Stimulated activated CD8-positive, alpha-beta memory T cell treated with anti-CD3 and anti-CD28 coated beads, Interleukin-4, amount 100 ng/mL, for 1 hour (primary cell): ENCODE measurements at places on chromosomes 3 and 15.

DNA sequence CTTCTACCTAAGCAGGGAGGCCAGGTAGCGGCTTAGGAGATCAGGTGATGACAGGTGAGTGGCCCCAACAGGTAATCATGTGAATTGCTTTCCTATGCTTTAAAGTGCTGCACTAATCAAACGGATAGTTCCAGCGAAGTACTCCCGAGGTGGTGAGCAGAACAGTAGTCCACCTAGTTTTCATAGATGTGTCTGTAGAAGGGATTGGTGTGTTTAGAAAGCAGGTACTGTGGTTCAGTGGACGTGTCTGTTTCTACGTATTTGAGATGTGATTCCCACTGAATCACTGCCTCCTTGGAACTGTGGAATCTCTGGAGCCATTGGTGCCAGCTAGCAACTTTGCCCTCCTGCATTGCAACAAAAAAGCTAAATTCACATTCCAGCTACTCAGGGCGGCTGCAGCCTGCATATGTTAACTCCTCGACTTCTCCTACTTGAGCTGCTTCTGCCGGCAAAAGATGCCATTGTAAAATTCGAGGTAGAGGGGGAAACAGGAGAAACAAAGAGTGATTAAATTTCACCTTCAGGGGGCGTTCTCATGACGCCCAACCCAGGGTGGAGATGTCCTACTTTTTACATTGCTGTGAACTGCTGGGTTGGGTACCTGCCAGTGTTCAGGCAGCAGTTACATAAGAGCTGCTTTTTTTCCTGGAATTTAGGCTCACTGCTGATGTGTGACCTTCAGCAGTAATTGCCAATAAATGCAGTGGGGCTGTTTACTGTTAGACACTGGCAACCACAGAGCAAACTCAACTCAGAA lies 227.3 kb downstream of the ITPR1 start:
- DNase-seq: no peak

GRCh38 chr3:184651904-184652303 lies 60.0 kb downstream of the MAGEF1 start:
- no peak for DNase-seq

GRCh38 chr3:14360123-14360881 lies 42.1 kb upstream of the SLC6A6 start:
- DNase-seq: no peak

DNA sequence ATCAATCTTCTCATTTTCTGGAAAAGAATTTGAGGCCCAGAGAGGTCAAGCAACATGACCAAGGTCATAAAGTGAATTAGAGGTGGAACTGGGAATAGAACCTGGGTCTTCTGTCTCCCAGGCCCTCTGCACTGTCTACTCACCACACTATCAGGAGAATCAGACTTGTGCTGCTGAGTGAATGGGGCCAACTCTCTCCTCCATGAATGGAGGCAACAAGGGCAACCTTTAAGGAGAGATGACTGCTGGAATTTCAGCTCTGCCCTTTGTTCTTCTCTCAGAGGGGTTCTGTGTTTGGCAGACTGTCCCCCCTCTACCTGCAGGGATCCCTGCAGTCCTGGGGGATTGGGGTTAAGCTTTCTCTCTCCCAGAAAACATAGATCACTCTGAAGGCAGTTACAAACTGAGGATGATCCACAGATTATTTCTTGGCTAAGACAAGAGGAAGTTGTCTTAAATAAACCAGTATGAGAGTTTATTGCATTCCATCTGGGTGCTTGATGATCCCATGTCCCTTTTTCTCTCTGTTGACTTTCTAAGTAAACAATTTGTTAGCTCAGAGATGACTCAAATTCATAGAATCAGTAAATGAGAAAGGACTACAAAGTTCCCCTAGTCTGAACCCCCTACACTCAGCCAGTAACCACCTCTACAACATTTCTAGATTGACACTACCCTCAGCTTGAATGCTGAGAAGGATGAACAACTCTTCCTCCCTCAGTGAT lies 99.0 kb upstream of the LIPC start:
- no peak for DNase-seq

- DNase-seq: no peak
Observed at GRCh38 chr15:77663256-77663655, 30.5 kb upstream of the LINGO1 start.

GRCh38 chr3:146834917-146835316 lies 229.8 kb upstream of the PLSCR5 start:
- no peak for DNase-seq

- DNase-seq: no peak
Observed at GRCh38 chr3:128395500-128396162, 71.1 kb downstream of the DNAJB8 start.

DNA sequence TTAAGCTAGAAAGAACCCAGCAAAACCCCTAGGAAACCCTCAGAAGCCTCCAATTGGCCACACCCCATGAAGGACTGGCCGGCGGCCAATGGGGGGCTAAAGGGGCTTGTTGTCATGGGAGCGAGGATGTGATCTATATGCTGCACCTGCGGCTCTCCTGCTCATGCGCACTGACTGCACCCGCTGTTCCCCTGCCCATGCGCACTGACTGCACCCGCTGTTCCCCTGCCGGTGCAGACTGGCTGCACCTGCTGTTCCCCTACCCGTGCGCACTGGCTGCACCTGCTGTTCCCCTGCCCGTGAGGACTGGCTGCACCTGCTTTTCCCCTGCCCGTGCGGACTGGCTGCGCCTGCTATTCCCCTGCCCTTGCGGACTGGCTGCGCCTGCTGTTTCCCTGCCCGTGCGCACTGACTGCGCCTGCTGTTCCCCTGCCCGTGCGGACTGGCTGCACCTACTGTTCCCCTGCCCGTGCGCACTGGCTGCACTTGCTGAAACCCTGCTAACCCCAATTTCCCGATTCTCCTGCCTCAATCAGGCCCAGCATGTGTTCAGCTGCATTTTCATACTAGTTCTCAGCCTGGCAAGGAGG lies 16.8 kb upstream of the MCCC1 start:
- peak; percentile 3 for DNase-seq

- no peak for DNase-seq
Observed at GRCh38 chr15:96316953-96317629, 13.4 kb upstream of the NR2F2 start.

DNA sequence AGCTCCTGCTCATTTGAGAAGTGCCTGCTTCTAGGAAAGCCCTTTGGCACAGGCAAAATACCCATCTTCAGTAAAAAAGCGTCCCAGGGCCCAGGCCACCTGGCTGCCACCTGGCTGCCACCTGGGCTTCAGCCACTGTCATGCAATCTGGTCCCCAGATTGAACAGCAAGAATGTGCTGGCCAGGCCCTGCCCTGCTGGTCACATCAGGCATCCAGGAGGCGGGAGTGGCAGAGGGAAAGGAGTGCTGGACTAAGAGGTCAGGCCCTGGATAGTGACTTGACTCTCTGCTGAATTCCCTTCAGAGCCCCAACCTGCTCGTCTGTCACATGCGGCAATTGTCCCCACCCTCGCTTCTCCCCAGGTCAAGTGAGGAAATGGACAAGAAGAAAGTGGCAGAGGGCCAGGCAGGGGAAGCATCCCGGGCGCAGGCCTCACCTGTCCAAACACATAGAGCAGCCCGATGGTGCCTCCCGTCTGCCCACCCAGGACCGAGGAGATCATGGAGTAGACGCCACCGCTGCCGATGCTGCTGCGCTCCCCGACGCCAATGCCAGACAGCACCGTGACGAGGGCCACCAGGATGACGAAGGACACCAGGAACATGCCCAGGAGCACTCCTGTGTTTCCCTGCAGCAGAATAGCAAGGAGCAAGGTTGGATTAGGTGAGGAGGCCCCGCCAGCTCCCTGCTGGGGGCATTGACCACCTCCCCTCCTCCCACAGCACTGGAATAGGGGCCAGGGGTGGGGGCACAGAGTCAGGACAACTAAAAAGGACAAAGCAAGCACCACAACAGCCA lies 25.5 kb downstream of the SLC12A8 start:
- DNase-seq: no peak

- no peak for DNase-seq
Observed at GRCh38 chr3:170914690-170915089, 6.3 kb upstream of the EIF5A2 start.
